Left ventricle myocardium inferior (tissue), 1 donor: ENCODE measurements at places on chromosomes 16 and 17.
A peak's percentile ranks its signal among the peaks of the same experiment; 100 is the strongest.

DNA sequence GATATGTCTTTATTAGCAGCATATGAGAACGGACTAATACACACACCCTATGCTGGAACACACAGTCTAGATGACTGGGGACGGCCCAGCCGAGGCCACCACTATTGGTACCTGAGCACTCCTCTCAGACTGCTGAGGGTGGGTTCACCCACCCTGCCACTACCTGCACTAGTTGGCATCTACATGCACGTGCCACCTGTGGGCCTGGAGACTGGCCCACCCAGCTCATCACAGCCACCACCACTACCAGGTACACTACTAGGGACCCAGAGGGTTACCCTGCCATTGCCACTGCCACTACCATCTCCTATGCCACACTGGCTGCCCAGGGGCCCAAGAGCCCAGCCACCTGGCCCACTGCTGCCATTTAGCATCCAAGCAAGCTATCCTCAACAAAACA lies 32.5 kb downstream of the MEAK7 start:
- no peak for DNase-seq

DNA sequence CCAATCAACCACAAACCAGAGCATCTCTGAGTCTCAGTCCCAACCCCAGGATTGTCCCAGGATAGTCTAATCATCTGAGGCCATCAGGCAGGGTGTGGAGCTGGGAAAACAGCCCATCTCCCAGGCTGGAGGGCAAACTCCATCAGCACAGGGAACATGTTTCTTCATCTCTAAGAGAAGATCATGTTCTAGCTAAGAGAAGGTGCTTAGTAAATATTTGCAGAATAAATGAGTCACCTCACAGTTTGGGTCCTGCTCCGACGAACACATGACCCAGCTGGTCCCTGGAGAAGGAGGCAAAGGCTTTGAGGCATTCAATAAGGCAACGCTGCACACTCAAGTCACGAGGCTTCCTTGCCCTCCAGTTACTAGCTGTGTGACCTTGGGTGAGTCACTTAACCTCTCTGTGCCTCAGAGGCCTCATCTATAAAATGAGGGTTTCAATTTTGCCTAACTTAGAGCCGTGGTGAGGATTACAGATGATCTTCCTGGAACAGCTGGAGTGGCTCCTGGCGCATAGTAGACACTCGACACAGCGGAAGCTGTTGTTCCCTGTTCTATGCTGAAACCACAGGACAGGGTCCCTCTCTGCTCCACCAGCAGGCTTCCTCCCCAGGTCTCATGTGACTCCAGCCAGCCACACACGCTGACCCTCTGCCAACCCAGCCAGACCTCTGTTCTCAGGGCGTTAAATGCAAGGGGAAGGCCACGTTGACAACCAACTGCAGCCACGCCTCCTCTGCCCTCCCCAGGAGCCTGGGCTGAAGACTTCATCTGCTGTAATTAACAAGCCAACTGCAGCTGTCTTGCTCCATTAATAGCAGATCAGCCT lies 10.3 kb upstream of the RPL38 start:
- DNase-seq, result peak; percentile 48

GRCh38 chr16:82152196-82152595 lies 17.8 kb downstream of the MPHOSPH6 start:
- no peak for DNase-seq

DNA sequence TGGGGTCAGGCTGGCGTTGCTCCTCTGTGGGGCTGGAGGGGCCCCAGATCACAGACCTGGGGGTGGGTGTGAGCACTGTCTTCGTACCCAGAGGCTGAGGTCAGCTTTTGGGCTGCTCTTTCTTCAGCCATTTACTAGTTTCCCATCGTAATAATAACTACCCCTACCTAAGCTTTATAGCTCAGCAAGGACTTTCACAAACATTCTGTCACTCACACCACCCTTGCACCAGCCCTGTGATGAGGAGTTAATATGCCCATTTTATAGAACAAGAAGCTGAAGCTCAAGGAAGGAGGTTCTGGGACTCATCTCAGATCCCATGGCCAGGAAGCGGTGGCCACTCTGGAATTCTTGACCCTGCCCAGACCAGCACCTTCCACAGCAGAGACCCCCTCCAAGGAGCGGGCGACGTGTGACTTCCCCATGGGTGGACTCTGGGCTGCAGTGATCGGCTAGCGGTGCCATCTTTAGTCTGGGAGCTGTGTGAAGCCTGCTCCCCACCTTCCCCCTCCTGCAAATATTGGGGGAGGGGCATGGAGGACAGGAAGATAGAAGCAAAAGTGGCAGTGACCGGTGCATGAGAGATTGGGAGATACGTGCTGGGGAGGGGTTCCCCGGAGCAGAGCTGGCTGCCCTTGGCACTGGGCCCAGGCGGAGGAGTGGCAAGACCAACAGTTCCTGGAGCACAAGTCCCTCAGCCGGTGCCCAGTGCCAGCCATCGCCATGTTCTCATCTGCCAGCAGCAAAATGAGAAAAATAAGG lies 81.8 kb upstream of the TOB1 start:
- peak; percentile 65 for DNase-seq

- no peak for DNase-seq
Measured at GRCh38 chr16:86446279-86446678, 64.0 kb upstream of the FOXF1 start.
